Neural crest cell (in vitro differentiated cells): ENCODE measurements at places on chromosomes 16 and 17. TPM values are rescaled to one million over a fixed set of nuclear protein-coding genes. Genes with fewer than 3 reads are reported as not detected.

- no peak overlapping the region for H3K4me3 ChIP-seq
- no peaks in the 10 kb centered on the region for H3K36me3 ChIP-seq
- no peaks in the 10 kb centered on the region for H3K27me3 ChIP-seq
- no peak overlapping the region for H3K27ac ChIP-seq
Observed at GRCh38 chr17:70352834-70353233, 183.5 kb downstream of the KCNJ2 start.

DNA sequence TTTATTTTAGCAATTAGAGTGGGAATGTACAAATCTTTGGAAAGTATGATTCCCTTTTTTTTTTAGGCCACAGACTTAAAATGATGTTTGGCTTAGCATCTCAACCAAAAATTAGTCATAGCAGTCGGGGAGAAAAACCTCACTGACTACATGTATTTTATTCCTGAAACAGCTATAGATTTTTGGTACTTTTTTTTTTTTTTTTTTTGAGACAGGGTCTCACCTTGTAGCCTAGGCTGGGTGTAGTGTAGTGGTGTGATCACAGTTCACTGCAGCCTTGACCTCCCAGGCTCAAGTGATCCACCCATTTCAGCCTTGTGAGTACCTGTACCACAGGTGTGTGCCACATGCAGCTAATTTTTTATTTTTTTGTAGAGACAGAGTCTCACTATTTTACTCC, 23.4 kb downstream of the RNFT1 start:
- H3K27ac ChIP-seq = no peak overlapping the region
- H3K27me3 ChIP-seq = no peaks in the 10 kb centered on the region
- no peak for DNase-seq

DNA sequence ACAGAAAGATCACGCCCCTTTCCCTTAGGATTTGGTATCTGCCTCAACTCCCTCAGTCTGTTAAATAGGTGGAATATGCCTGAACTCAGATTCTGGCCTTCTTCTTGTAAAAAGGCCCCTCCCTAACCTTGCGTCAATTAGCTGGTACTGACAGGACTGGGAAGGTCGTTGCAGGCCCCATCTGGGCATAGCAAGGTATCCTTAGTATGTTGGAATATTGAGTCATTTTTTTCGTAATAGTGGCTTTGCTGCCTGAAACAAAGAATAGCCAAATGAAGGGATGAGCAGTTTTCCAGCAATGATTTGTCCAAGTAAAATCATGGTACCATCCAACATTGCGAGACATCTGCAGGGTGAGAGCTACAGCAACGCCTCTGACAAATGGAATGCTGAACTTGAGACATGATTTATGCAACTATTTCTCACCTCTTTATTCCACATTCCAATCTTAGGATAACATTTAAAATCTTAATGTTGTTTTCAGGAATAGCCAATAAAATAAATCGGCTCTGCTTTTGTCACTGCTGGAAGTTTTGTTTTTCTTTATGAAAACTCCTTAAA, 39.3 kb upstream of the BRD7 start:
- H3K27ac ChIP-seq = no peak overlapping the region
- no peaks in the 10 kb centered on the region for H3K27me3 ChIP-seq
- H3K4me1 ChIP-seq = peaks cover 6% of the 10 kb centered on the region
- no peaks in the 10 kb centered on the region for H3K36me3 ChIP-seq

DNA sequence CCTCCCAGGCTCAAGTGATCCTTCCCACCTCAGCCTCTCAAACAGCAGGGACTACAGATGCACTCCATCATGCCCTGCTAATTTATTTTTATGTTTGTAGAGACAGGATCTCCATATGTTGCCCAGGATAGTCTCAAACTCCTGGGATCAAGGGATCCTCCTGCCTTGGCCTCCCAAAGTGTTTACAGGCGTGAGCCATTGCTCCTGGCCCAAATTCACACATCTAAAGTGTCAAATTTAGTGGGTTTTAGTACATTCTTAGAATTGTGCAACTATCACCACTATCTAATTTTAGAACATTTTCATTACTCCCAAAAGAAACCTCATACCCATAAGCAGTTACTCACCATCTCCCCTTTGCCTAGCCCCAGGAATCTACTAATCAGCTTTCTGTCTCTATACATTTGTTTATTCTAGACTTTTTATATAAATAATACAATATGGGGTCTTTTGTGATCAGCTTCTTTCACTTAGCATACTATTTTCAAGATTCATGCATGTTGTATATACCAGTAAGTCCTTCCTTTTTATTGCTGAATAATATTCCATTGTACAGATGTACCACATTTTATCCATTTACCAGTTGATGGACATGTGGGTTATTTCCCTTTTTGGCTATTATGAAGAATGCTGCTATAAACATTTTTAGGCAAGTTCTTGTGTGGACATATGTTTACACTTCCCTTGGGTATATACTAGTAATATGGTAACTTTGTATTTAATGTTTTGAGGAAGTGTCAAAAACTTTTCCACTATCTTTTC, 25.1 kb upstream of the ITGA2B start:
- H3K27ac ChIP-seq = peak overlapping the region; percentile 67
- no peaks in the 10 kb centered on the region for H3K27me3 ChIP-seq
- peaks cover 14% of the 10 kb centered on the region for H3K36me3 ChIP-seq
- no peaks in the 10 kb centered on the region for H3K4me1 ChIP-seq

DNA sequence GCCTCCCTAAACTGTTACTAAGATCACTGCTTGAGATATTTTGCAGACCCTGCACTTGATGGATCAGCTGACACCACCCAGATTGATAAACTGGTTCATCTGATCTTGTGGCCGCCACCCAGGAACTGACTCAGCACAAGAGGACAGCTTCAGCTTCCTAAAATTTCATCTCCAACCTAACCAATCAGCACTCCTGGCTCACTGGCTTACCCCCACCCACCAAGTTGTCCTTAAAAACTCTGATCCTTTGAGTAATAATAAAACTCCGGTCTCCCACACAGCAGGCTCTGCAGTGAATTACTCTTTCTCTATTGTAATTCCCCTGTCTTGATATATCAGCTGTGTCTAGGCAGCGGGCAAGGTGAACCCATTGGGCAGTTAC, 174.8 kb downstream of the UTP18 start:
- no peaks in the 10 kb centered on the region for H3K27me3 ChIP-seq
- no peak for DNase-seq
- H3K27ac ChIP-seq = no peak overlapping the region

GRCh38 chr17:62206550-62206949, 141.5 kb upstream of the MED13 start:
- no peaks in the 10 kb centered on the region for H3K36me3 ChIP-seq
- H3K4me1 ChIP-seq = no peaks in the 10 kb centered on the region
- DNase-seq = no peak
- no peak overlapping the region for H3K27ac ChIP-seq

DNA sequence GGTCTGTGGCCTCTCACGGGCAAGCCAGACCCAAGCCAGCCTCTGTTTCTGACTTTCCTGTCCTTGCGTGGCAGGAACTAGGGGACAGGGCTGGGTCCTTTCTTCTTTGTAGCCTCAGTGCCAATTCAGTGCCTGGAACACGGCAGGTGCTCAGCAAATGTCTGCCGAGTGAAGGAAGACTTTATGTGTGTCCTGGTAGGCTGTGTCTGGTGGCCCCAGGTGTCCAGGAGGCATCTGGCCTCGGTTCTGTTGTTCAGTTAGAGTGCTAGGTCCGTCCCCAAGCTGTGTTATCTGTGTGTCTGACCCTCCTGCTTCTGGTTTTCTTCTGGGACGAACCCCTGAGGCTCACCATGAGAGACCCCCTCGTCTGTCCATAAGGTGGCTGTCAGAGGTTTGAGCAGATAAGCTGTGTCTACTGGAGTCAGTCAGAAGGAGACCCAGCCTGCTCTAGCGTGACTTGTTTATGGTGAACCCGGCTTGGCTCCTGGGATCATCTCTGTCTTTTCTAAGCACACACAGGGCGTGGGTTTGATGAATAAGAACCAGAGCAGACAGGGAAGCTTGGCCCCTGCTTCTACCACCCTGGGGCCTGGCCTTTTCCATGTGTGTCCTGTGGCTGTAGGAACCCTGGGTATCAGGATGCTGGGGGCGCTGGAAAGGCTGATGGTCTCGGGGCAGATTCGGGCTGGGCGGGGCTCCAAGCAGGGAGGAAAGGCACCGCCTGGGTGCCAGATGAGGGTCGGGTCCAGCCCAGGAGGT, 39.3 kb downstream of the ENGASE start:
- no peaks in the 10 kb centered on the region for H3K4me1 ChIP-seq
- peak overlapping the region; percentile 19 for H3K27ac ChIP-seq
- no peaks in the 10 kb centered on the region for H3K36me3 ChIP-seq
- DNase-seq = no peak
- no peaks in the 10 kb centered on the region for H3K27me3 ChIP-seq
- H3K4me3 ChIP-seq = no peak overlapping the region

- H3K4me3 ChIP-seq = no peak overlapping the region
- no peaks in the 10 kb centered on the region for H3K4me1 ChIP-seq
- no peak for DNase-seq
- H3K27ac ChIP-seq = no peak overlapping the region
- no peaks in the 10 kb centered on the region for H3K27me3 ChIP-seq
Observed at GRCh38 chr16:80299416-80299815, 241.4 kb upstream of the DYNLRB2 start.

GRCh38 chr17:78986649-78987328, 7.1 kb upstream of the LGALS3BP start:
- no peak overlapping the region for H3K4me3 ChIP-seq
- peaks cover 14% of the 10 kb centered on the region for H3K4me1 ChIP-seq
- H3K27ac ChIP-seq = peak overlapping the region; percentile 5
- H3K27me3 ChIP-seq = peaks cover 8% of the 10 kb centered on the region
- H3K36me3 ChIP-seq = peaks cover 2% of the 10 kb centered on the region

DNA sequence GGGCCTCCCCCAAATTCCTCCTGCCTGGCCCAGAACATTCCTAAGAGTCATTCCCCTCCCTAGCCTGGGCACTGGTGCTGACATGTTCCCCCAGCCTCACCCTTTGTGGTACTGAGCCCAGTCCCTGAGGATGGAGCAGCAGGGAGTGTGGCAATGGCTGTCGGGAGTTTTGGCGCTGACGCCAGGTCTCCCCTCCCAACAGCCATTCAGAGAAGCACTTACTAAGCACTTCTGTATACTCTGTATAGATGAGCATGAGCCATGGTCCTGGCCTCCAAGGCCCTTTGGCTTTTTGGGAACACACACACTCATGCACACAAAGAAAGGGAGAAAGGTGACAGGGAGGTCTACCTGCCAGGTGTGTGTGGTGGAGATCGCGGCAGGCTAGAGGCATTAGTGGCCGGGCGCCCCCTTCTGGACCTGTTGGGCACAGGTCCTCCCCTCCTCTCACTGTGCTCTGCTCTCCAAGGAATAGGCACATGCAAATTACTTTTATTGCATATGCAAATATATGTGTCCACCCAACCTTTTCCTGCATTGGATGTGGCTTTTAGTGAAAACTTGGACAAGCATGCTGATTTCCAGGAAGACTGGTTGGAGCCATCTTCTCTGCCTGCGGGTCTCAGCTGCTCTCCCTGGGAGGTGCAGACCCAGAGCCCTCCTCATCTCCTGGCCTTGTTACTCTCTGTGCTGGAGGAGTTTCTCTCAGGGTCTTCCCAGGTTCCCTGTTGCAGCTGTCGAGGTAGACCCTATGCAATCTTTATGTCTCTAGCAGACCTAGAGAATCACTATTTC, 17.4 kb upstream of the C17orf107 start:
- H3K36me3 ChIP-seq = peaks cover 6% of the 10 kb centered on the region
- no peak overlapping the region for H3K27ac ChIP-seq
- peaks cover 6% of the 10 kb centered on the region for H3K4me1 ChIP-seq
- no peaks in the 10 kb centered on the region for H3K27me3 ChIP-seq

- peaks cover 29% of the 10 kb centered on the region for H3K4me1 ChIP-seq
- H3K4me3 ChIP-seq = no peak overlapping the region
- H3K27ac ChIP-seq = no peak overlapping the region
Observed at GRCh38 chr17:17080781-17081180, 38.5 kb downstream of the MPRIP start.

SCGB1C2 gene
- not detected in 2 replicates for total RNA-seq

CTF1 gene
- total RNA-seq = 1.6 and 2.6 TPM in 2 replicates

CEP295NL gene
- 1.2 TPM in 2 replicates for total RNA-seq

GP1BA gene
- total RNA-seq = not detected in 2 replicates
